ENCODE measurements at places on chromosomes 7 and 10. TPM values are rescaled to one million over a fixed set of nuclear protein-coding genes. Genes with fewer than 3 reads are reported as not detected.

The AGFG2 gene
- total RNA-seq, result 35.5 TPM

GRCh38 chr10:79053481-79054202 is 15.1 kb upstream of the ZMIZ1 start:
- H3K27ac ChIP-seq, result no peak overlapping the region
- DNase-seq, result no peak
- H3K4me3 ChIP-seq, result no peak overlapping the region
- no peaks in the 10 kb centered on the region for H3K36me3 ChIP-seq
- no peaks in the 10 kb centered on the region for H3K27me3 ChIP-seq
- H3K4me1 ChIP-seq, result peaks cover 22% of the 10 kb centered on the region

DNA sequence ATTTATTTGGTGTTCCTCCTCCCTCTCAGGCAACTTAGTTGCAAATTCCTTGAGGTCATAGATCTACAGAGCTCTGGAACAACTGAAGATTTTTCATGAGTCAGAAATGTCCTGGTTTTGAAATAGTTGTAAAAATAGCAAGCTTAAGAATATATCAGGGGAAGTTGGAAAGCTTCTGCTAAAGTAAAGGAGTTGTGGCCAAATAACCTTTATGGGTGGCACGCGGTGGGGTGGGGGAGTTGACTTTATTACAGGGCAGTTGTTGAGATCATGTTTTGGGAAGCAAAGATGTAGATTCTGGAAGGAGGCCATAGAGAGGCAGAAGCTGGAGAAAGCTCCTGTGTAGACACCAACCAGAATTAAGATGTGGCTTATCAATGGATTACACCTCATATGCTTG is 326.0 kb upstream of the MTPN start:
- H3K4me1 ChIP-seq, result no peaks in the 10 kb centered on the region
- H3K36me3 ChIP-seq, result no peaks in the 10 kb centered on the region
- no peak overlapping the region for H3K27ac ChIP-seq
- no peak overlapping the region for H3K4me3 ChIP-seq

DNA sequence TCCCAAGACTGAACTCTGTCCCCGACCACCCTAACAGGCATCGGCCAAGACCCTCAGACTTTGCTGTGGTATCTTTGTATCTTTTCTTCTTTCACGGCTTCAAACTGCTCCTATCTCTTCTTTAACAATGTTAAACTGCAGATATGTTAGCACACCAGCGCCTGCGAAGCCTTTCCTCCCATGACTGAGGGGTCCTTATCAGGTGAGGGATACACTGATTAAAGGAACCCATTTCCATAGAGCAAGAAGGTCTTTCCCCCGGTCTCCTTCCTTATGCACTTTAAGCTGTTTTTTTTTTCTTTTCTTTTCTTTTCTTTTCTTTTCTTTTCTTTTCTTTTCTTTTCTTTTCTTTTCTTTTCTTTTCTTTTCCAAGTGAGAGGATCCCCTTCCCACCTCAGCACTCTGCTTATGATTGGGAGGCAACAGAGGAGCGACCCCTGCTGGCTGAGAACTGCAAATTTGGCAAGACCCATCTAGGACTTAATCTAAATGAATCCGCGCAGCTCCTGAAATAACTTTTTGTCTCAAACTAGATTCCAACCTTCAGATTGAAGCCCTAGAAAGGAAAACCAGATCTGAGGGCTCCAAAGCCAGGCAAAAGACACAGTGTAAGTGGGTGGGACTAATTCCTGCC is 109.9 kb downstream of the ITGB8 start:
- no peaks in the 10 kb centered on the region for H3K27me3 ChIP-seq
- DNase-seq, result peak; percentile 15
- no peaks in the 10 kb centered on the region for H3K4me1 ChIP-seq
- H3K4me3 ChIP-seq, result no peak overlapping the region
- no peaks in the 10 kb centered on the region for H3K36me3 ChIP-seq

DNA sequence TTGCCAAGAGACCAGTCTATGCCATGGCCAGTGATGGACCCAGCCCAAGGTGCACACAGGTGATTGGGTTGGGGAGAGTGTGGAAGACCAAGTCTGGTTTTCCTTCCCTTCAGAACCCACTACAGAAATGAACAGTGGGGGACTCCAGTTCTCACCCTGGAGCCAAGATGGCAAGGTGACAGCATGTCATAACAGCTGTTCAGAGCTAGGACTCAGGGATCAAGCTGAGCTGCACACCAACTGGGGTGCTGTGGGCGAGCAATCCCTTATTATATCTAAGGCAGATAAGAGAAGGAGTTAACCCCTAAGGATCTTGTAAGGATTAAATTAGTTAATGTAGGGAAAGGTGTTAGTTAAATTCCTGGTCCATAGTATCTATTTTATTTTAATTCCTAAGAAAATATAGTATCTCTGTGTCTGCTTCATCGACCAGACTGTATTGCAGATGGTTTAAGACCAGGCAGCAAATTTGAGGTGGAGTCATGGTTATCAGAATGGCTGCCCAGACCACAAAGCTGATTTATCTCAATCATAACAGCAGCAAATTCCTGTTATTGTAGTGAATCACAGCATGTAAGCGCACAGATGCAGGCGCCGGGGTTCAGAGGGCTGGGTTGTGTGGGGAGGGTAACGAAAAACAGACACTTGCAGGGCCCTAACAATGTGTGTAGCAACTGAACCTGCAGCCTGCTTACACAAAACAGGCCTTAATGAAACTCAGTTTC is 208.7 kb upstream of the ZNF32 start:
- H3K4me3 ChIP-seq, result no peak overlapping the region
- no peak overlapping the region for H3K27ac ChIP-seq
- H3K4me1 ChIP-seq, result peaks cover 6% of the 10 kb centered on the region
- H3K36me3 ChIP-seq, result no peaks in the 10 kb centered on the region
- no peaks in the 10 kb centered on the region for H3K27me3 ChIP-seq
- no peak for DNase-seq

The ARHGAP12 gene
- total RNA-seq, result 5.2 TPM

DNA sequence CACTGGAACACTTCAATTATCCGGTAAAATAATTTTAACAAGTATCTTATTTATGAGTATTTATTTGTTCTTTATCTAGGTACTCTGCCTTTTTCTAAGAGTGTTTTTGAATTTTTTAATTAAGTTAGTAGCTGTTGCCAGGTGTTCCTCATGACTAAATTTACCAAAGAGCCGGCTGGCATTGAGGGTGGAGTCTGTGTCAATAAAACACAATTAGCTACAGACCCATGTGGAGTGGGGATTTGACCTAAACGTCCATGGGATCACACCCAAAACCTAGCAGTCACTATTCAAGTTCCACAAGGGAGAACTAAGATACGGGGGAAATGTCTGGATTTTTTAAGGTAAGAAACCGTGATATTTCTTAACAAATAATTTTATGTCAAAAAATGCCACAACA is 9.8 kb downstream of the SLC16A12 start:
- no peak overlapping the region for H3K27ac ChIP-seq
- no peaks in the 10 kb centered on the region for H3K4me1 ChIP-seq
- H3K27me3 ChIP-seq, result peaks cover 2% of the 10 kb centered on the region
- H3K4me3 ChIP-seq, result no peak overlapping the region
- H3K36me3 ChIP-seq, result no peaks in the 10 kb centered on the region
- DNase-seq, result no peak

The IFIT2 gene
- total RNA-seq, result 10.8 TPM

- no peak overlapping the region for H3K4me3 ChIP-seq
- no peak for DNase-seq
- no peaks in the 10 kb centered on the region for H3K36me3 ChIP-seq
- peaks cover 9% of the 10 kb centered on the region for H3K4me1 ChIP-seq
- no peaks in the 10 kb centered on the region for H3K27me3 ChIP-seq
Observed at GRCh38 chr10:42986633-42987032, 90.2 kb upstream of the RET start.

The C10orf53 gene
- not detected for total RNA-seq

GRCh38 chr10:48811461-48811860 is 126.8 kb downstream of the WDFY4 start:
- H3K36me3 ChIP-seq, result no peaks in the 10 kb centered on the region
- no peaks in the 10 kb centered on the region for H3K27me3 ChIP-seq
- no peaks in the 10 kb centered on the region for H3K4me1 ChIP-seq
- H3K27ac ChIP-seq, result no peak overlapping the region

DNA sequence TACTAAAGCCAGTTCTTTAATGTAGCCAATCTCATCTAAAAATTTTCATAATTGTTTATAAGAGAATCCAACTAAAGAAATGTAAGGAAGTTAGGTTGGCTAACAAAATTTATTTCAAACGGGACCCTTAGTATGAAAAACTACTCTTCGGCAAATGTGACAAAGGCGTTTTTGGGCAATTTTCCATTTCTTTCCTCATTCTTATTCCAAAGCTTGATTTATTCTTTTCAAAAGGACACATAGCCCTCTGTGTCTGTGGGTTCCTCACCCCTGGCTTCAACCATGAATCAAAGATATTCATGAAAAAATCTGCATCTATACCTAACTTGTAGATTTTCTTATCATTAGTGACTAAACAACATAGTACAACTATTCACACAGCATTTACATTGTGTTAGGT is 195.9 kb downstream of the ZMYND11 start:
- H3K36me3 ChIP-seq, result no peaks in the 10 kb centered on the region
- H3K4me1 ChIP-seq, result peaks cover 26% of the 10 kb centered on the region
- H3K27ac ChIP-seq, result no peak overlapping the region
- DNase-seq, result no peak
- H3K27me3 ChIP-seq, result no peaks in the 10 kb centered on the region
- H3K4me3 ChIP-seq, result no peak overlapping the region

DNA sequence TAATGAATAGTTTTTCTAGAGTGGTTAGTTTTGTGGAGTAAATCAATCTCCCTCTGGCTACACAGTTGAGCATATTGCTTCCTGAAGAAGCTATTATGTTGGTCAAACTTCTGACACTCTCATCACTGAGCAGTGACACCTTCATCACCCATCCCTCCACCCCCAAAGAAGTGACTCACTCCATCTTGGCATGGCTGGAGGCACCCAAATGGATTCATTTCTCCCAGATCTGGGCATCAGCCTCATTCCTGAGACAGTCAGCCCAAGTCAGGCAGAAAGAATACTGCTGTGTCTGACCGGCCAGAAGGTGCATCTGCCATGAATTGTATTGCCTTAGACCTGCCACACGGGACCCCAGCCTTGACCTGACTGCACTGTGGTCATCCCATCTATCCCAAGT is 117.0 kb upstream of the HABP2 start:
- H3K27me3 ChIP-seq, result peaks cover 8% of the 10 kb centered on the region
- no peak for DNase-seq
- no peak overlapping the region for H3K4me3 ChIP-seq
- no peaks in the 10 kb centered on the region for H3K4me1 ChIP-seq

Data from activated T-cell treated with anti-CD3 and anti-CD28 coated beads, Interleukin-2, amount 50 U/mL, for 72 hours (primary cell).